ENCODE measurements at places on chromosomes 11 and 22.
A peak's percentile ranks its signal among the peaks of the same experiment; 100 is the strongest.

DNA sequence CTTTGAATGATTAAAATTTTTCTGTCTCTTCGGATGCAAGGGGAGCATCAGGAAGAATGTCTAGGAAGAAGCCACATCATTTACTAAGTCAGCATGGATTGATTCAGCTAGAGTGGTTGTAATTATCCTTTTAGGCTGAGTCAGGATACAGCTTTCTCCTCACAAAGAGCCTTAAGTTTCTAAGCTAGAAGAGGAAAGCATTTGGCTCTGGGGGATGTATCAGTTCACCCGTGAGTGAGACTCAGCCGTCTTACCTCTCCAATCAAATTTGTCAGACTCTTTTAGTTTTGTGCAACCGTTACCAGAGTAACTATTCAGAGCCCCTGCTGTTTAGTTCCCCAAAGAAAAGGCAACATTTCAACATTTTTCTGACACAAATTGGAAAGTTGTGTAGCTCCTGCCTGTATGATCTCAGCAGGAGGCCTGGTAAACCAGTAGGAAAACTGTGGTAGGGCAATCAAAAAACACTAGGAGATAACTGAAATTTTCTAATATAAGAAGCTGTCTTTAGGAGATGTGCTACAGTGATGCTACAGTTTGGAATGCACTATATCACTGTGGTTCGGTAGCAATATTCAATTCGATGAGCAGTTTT, 432.4 kb upstream of the LUZP2 start:
- DNase-seq: no peak

DNA sequence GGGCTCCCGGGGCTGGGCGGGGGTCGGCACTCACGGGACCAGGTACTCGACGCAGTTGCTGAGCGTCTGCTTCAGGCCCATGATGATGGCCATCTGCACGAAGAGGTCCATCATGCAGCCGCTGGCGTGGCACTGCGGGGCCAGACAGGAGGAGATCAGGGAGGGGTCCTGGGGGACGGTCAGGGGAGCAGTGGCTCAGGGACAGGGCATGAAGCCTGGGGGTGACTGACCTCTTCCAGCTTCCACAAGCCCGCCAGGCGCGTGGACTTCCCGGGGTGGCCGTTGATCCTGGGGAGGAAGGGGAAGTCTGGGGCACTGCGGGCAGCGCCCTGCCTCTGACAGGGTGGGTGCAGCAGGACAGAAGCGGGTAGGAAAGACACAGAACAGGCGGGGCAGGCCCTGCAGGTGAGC, 6.1 kb upstream of the SIGIRR start:
- no peak for DNase-seq

GRCh38 chr11:23315286-23315685, 455.0 kb upstream of the CCDC179 start:
- no peak for DNase-seq

DNA sequence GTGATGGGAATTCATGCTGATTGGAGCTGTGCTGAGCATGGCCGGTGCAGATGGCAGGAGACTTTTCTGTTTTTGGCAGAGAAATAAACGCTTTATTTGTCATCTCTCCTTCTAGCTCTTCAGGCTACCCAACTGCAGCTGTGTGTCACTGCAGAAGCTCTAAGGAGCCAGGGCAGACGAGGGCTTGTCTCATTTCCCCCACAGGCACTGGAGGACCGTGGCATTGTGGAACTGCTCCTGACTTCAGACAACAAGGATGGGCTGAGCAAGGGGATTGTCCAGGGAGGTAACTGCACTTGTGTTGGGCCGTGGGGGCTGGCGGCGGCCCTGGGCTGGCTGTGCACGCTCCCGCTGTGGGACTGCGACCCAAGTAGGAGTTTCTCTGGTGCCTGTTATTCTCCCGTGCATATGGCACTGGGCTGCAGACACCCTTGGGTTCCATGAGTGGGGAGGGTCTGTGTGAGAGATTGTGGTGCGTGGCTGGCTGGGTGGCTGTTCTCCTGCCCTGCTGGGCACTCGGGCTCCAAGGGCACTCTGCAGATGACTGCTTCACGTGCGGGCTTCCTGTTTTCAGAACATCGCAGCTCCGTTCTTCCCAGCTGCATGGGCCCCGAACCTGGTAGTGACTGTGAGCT, 27.2 kb downstream of the GLB1L2 start:
- DNase-seq: no peak

GRCh38 chr22:28297504-28297903, 378.4 kb upstream of the PITPNB start:
- DNase-seq: no peak

GRCh38 chr11:104934594-104934993, 33.8 kb downstream of the CASP4 start:
- no peak for DNase-seq

GRCh38 chr11:117421041-117421440, 93.4 kb downstream of the CEP164 start:
- DNase-seq: no peak

- DNase-seq: no peak
Measured at GRCh38 chr22:44645083-44645482, 56.9 kb upstream of the PRR5 start.

GRCh38 chr11:117187007-117187406, 8.5 kb downstream of the SIDT2 start:
- DNase-seq: no peak

DNA sequence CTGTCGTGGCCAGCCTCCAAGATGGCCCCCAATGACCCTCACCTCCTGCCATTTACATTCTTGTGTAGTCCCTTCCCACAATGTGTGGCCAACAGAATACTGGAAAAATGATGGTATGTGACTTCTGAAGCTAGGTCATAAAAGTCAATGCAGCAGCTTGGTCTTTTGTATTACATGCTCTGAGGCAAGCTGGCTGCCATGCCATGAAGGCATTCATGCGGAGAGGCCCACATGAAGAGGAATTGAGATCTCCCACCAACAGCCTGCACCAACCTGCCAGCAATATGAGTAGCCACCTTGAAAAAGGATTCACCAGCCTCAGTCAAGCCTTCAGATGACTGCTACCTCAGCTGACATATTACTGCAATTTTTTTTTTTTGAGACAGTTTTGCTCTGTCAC, 4.6 kb downstream of the MRTFA start:
- no peak for DNase-seq

GRCh38 chr11:477052-477715, 27.1 kb downstream of the PTDSS2 start:
- no peak for DNase-seq

- peak; percentile 78 for DNase-seq
Measured at GRCh38 chr11:102599642-102600261, 25.4 kb downstream of the MMP20 start.

DNA sequence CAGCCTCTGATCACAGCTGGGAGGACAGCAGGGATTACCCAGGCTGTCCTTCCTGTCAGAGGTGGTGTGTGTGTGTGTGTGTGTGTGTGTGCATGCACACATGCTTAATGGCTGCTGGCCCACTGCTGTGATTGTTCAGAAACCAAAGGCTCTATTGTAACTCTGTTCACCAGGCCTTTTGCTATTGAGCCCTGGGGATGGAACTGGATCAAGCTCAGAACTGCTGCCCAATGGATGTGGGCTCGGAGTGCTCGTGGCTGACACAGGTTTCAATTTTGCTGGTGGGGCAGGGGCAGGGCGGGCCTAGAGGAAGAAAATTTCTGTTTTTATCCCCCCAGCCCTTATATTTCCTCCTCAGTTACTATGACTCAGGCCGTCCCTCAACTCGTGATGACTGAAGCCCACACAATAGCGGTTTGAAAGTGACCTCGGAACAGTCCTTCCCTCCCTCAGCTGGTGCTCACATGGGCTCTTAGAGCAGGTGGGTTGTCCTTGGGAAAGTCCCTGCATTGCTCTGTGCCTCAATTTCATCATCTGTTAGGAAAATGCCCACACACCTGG, 359.3 kb downstream of the TENM4 start:
- DNase-seq: peak; percentile 54

GRCh38 chr11:119085437-119085847, 761 bp downstream of the HMBS start:
- DNase-seq: no peak

DNA sequence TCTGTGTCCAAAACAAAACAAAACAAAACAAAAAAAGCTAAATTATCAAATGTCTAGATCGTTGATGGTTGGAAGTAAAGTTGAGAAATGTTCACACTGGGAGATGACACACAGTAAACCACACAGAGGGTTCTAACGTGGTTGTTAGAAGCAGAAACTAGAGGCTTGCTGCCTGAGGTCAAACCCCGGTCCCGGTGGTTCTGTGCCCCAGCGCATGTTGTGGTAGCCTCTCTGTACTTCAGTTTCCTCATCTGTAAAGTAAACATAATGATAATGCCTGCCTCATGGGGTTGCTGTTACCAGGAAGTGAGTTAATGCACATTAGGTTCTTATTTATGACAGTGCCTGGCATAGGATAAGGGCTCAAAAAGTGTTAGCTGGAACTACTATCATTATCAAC, 33.4 kb downstream of the PPARA start:
- DNase-seq: peak; percentile 8

GRCh38 chr11:19632499-19632834, 80.2 kb upstream of the NAV2 start:
- DNase-seq: no peak

DNA sequence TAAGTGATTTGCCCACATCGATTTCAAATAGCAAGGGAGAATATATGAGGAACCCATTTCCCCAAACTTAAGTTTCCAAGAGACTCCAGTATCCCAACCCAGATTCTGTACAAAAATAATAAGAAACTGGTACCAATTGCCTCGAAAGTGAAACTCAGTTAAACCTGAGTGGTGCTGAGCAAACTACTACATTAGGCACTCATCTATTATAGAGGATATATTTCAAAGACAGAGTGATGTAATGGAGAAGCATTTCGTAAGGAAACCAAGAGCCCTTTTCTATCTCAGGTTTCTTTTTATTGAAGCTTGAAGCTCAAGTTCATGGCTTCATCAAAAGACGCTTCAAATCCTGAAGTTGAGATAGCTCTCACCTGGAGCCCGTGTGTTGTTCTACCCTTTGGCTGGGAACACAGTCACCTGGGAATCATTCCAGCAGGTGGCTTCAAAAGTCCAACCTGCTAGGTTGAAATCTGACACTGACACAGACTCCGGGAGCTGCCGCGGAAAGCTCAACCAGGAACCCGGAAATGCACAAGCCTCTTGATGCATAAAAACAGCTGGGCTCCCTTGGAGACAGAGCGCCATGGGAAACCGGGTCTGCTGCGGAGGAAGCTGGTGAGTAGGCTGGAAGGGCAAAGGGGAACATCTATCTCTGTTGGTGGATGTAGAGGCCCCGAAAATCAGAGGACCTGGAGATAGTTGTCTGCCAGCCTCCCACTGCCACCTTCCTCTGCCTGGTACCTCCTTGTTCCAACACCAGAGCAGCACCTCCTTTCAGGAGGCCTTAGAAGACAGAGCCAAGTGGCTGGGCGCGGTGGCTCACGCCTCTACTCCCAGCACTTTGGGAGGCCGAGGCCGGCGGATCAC, at the start of gene C11orf52:
Gene C11orf52, plus strand, starts transcription at position 524 of the 867 bp plus-strand sequence. Its CDS starts 60 bp downstream, at position 584.
- no peak for DNase-seq

- no peak for DNase-seq
Measured at GRCh38 chr11:42049650-42050049, 590.2 kb upstream of the LRRC4C start.

DNA sequence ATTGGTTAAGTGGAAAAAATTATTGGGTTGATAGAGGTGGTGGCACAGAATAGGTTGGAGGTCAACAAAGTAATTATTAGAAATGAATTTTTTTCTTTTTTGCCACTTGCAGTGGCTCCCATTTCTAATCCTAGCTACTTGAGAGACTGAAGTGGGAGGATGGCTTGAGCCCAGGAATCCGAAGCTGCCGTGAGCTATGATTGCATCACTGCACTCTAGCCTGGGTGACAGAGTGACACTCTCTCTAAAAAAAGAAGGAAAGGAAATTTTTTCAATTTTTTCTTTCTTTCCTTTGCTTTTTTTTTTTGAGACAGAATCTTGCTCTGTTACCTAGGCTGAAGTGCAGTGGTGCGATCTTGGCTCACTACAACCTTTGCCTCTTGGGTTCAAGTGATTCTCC, 2.2 kb upstream of the BCO2 start:
- DNase-seq: peak; percentile 12

GRCh38 chr11:27976262-27976661, 131.7 kb downstream of the KIF18A start:
- DNase-seq: no peak

DNA sequence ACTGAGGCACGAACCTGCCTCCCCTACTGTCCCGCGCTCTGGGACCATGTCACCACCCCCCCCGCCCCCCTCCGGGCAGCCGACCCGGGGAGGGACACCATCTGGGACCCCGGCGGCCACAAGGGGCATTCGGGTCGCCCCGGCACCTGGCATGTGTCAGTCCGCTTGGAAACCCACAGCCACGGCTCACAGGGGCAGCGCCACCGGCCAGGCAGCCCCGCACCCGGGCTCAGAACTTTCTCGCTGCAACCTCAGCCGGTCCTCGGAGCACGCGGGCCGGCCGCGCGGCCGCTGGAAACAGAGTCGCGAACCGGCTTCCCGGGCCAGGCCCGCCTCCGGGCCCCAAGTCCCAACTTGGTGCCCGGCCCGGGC, 159.9 kb upstream of the GRK3 start:
- DNase-seq: no peak

- DNase-seq: no peak
Measured at GRCh38 chr22:49756201-49756600, 71.5 kb downstream of the BRD1 start.

DNA sequence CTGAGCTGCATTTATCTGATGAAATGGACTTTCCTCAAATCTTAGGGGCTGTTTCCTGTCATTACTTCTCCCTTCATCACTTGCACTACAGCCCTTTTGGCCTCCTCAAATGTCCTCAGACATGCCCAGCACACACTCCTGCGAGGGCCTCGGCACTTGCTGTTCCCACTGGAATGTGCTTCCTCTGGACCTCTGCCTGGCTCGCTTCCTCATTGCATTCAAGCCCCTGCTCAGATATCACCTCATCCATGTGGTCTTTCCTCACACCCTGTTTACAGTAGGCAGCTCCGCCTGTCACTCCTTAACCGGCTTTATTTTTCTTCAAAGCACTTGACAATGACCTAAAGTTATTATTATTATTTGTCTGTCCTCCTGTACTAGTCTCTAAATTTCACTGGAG, 9.0 kb downstream of the NAT10 start:
- DNase-seq: no peak

DNA sequence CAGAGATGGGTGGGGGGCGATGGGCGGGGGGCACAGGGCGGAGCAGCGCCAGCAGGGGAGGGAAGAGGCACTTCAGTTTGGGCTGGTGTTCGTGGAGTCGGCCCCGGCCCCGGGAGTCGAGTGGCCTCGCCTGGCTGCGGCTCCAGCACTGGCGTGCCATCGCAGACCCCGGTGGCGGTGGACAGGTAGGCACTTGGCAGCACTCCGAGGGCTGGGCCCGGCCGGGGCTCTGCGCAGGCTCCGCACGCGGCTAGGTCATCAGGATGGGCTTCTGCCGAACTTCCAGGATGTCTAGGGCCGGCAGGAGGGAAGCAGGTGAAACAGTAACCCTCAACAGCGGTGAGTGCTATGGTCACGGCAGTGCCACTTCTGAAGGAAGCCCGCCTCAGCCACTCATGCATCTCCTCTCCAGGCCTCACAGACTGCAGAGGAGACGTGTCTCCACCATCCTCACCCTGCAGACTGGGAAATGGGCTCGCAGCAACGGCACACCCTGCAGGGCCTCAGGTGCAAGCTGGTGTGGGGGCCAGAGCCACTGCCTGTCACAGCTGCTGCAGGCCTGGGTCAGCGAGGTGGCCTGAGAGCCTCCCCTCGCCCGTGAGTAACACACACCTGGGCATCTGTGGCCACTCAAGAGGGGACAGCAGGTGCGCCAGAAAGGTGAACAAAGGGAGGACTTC, 33.3 kb downstream of the NUP50 start:
- no peak for DNase-seq

GRCh38 chr11:69114811-69115523, 40.8 kb upstream of the SMIM38 start:
- no peak for DNase-seq
